Breast epithelium (tissue), 4 donors: ENCODE measurements at places on chromosomes 5 and 9.
A peak's percentile ranks its signal among the peaks of the same experiment; 100 is the strongest.

DNA sequence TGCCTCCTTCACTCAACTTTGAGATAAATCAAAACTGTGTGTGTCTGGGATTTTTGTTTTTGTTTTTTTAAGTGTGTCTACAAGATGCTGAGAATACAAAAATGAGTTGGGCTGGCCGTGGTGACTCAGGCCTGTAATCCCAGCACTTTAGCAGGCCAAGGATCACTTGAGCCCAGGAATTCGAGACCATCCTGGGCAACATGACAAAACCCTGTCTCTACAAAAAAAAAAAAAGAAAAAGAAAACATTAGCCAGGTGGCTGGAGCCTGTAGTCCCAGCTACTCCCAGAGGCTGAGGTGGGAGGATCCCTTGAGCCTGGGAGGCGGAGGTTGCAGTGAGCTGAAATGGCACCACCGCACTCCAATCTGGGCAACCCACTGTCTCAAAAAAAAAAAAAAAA, 21.0 kb downstream of the HNRNPK start:
- H3K27me3 ChIP-seq, result no peaks in the 10 kb centered on the region
- no peak for DNase-seq
- H3K4me3 ChIP-seq, result no peak overlapping the region
- H3K4me1 ChIP-seq, result no peaks in the 10 kb centered on the region

- no peaks in the 10 kb centered on the region for H3K36me3 ChIP-seq
- H3K27me3 ChIP-seq, result no peaks in the 10 kb centered on the region
- no peak overlapping the region for H3K27ac ChIP-seq
Observed at GRCh38 chr9:3922846-3923245, 377.0 kb downstream of the GLIS3 start.

DNA sequence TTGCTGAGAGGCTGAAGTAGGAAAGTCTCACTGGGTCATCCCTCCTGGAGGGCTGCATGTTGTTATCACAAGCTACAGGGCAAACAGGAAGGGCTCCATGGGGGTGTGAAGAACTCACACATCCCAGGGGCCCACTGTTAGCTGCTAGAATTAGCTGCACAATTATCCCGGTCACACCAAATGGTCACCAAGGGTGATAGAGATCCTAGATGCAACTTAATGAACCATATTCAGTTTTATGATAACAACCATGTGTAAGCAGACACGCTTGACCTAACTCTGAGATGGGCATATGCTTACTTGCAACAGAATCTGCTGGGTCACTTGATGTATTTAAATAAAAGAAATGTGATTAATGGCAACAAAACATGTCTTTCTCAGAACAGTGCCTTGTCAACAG, 143.5 kb upstream of the C6 start:
- no peaks in the 10 kb centered on the region for H3K36me3 ChIP-seq
- H3K27me3 ChIP-seq, result no peaks in the 10 kb centered on the region
- H3K27ac ChIP-seq, result no peak overlapping the region

DNA sequence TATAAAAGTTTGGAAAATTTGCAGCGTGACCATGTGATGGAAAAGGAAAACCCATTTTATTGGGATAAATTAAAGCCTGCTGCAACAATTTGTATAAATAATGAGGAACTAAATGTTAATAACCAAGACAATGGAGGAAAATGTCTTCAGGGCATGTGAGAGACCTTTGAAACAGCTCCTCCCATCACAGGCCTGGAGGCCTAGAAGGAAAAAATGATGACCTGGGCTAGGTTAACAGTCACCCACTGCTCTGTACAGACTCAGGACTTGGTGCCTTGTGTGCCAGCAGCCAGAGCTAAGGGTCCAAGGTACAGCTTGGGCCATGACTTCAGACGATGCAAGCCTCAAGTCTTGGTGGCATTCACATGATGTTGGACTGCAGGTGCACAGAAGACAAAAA, 22.0 kb upstream of the UGT3A1 start:
- no peak overlapping the region for H3K4me3 ChIP-seq
- no peaks in the 10 kb centered on the region for H3K27me3 ChIP-seq
- no peaks in the 10 kb centered on the region for H3K4me1 ChIP-seq
- H3K36me3 ChIP-seq, result no peaks in the 10 kb centered on the region
- no peak overlapping the region for H3K27ac ChIP-seq
- no peak for DNase-seq

- no peaks in the 10 kb centered on the region for H3K4me1 ChIP-seq
- no peaks in the 10 kb centered on the region for H3K27me3 ChIP-seq
- no peak overlapping the region for H3K4me3 ChIP-seq
- DNase-seq, result no peak
Observed at GRCh38 chr9:92518199-92518598, 17.6 kb downstream of the ECM2 start.

GRCh38 chr9:97543561-97543960, 42.1 kb downstream of the TMOD1 start:
- no peaks in the 10 kb centered on the region for H3K36me3 ChIP-seq
- no peaks in the 10 kb centered on the region for H3K4me1 ChIP-seq
- H3K4me3 ChIP-seq, result no peak overlapping the region
- no peak for DNase-seq
- H3K27ac ChIP-seq, result no peak overlapping the region
- no peaks in the 10 kb centered on the region for H3K27me3 ChIP-seq

GRCh38 chr9:126875756-126876510, 15.5 kb downstream of the ZBTB34 start:
- no peak overlapping the region for H3K27ac ChIP-seq
- no peak overlapping the region for H3K4me3 ChIP-seq
- no peak for DNase-seq
- no peaks in the 10 kb centered on the region for H3K4me1 ChIP-seq

- DNase-seq, result no peak
- H3K27me3 ChIP-seq, result no peaks in the 10 kb centered on the region
- no peak overlapping the region for H3K4me3 ChIP-seq
- H3K4me1 ChIP-seq, result no peaks in the 10 kb centered on the region
- no peak overlapping the region for H3K27ac ChIP-seq
- H3K36me3 ChIP-seq, result no peaks in the 10 kb centered on the region
Observed at GRCh38 chr5:18802336-18802735, 1168.1 kb downstream of the TAF11L14 start.

DNA sequence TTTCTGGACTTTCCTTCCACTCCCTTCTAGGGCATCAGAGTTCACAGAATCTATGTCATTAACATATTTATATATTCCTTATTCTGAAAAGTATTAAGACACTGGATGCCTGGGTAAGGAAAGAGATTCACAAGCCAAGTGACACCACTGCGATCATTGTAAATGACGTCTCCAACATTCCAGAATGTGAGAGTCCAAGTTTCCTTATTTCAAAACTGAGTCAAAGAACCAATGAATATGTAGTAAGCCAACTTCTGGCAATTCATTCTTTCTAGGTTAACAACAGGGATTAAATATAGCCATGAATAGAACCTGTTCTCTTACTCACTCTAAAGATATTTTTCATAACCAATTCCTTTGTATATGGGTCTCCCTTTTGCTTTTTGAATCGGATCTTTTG, 18.1 kb downstream of the RAI14 start:
- no peaks in the 10 kb centered on the region for H3K27me3 ChIP-seq
- H3K4me3 ChIP-seq, result no peak overlapping the region
- H3K36me3 ChIP-seq, result no peaks in the 10 kb centered on the region
- H3K4me1 ChIP-seq, result no peaks in the 10 kb centered on the region
- DNase-seq, result no peak
- peak overlapping the region; percentile 76 for H3K27ac ChIP-seq

GRCh38 chr5:60463179-60463868, 236.6 kb downstream of the DEPDC1B start:
- no peaks in the 10 kb centered on the region for H3K36me3 ChIP-seq
- H3K27ac ChIP-seq, result no peak overlapping the region
- no peak overlapping the region for H3K4me3 ChIP-seq
- H3K27me3 ChIP-seq, result no peaks in the 10 kb centered on the region
- no peak for DNase-seq
- no peaks in the 10 kb centered on the region for H3K4me1 ChIP-seq

DNA sequence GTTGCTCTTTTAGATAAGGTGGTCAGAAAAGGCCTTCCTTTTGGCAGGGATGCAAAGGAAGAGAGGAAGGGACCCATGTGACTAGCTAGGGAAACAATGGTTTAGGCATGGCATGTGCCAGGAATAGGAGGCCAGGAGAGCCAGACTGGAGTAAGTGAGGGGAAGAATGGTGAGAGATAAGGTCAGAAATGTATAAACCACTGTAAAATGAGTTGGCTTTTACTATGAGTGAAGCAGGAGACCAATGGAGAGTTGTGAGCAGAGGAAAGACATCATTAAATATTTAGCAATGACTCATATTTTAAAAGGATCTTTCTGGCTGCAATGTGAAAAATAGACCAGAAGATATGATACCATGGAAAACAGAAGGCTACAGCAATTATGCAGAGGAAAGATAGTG, 50.9 kb downstream of the AP3B1 start:
- no peak overlapping the region for H3K27ac ChIP-seq
- DNase-seq, result no peak
- no peaks in the 10 kb centered on the region for H3K27me3 ChIP-seq
- no peaks in the 10 kb centered on the region for H3K4me1 ChIP-seq
- no peak overlapping the region for H3K4me3 ChIP-seq

GRCh38 chr9:14660721-14661120, 32.5 kb downstream of the ZDHHC21 start:
- DNase-seq, result no peak
- no peak overlapping the region for H3K27ac ChIP-seq
- no peaks in the 10 kb centered on the region for H3K27me3 ChIP-seq
- H3K4me3 ChIP-seq, result no peak overlapping the region

DNA sequence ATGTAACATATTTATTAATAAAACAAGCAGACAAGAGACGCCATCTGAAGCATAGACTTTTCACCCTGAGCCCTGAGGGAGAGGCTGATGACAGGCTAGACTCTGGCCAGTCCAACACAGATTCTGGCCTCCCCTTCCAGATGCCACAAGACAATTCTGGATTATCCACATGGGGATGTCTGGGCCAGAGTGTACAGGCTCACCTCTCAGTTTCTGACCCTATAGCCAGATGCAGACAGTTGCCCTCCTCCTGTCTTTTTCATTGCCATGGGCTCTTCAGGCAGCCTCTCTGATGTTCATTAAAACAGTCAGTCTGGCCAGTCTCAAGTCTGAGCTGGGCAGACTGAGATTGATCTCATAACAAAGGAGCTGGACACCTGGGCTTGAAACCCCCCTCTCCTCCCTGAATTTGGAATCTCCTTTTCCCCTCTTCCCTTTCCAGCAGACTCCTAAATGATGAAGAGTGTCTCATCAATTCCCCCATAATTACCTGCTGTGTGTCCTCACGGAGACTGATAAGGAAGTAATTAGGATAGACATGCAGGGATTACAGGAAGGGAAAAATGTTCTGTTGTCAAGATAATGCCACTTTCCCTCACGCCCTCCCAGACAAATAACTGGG, 89.6 kb downstream of the ASTN2 start:
- no peaks in the 10 kb centered on the region for H3K27me3 ChIP-seq
- no peak overlapping the region for H3K4me3 ChIP-seq
- DNase-seq, result no peak
- no peaks in the 10 kb centered on the region for H3K4me1 ChIP-seq
- no peak overlapping the region for H3K27ac ChIP-seq
- no peaks in the 10 kb centered on the region for H3K36me3 ChIP-seq

DNA sequence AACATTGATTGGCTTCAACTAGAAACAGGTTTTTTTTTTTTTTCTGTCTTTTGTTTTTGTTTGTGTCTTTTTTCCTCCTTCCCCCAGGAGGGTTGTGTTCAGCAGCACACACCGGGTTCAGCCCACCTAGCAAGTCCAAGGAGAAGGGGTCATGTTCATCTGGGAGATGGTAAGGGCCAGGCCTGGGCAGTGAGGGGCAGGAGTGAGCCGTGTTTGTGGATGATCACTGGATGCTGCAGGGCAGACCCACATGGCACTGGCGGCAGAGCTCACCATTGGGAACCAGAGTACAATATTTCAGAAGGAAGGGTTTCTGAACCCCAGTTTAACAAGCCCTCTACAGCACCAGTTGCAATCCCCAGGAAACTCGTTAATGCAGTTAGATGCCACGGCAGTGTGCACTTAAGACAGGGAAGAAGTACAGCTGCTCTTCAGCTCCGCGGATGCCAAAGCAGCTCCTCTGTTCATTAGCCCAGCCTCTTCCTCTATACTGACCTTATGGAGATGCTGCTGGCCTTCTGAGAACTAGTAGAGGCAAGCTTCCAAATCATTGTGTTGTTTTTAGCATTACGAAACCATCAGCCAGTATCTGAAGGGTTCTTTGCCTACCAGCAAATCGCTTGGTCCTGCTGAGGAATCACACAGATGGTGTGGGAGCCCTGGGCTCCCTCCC, 508.2 kb upstream of the WWC1 start:
- DNase-seq, result no peak
- no peak overlapping the region for H3K4me3 ChIP-seq
- no peak overlapping the region for H3K27ac ChIP-seq
- H3K4me1 ChIP-seq, result no peaks in the 10 kb centered on the region
- no peaks in the 10 kb centered on the region for H3K27me3 ChIP-seq
